ENCODE measurements at places on chromosomes 1 and 21. TPM values are rescaled to one million over a fixed set of nuclear protein-coding genes. Genes with fewer than 3 reads are reported as not detected.
A peak's percentile ranks its signal among the peaks of the same experiment; 100 is the strongest.

DNA sequence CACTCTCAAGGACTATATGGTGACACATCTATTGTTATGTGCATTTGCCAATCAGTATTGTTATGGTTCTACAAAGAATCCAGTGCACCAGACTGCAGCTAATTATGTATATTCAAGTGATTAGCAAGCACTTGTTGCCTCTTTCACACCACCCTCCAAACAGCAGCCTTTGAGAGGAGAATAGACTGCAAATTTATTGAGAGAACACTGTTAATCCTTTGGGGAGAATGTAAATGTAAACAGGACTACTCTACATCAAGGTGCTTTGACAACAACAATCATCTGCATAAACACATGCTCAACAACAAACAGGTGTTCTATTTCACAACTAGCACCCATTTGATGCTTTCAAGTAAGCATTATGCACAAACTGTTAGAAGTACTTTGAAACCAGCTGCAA is 117.4 kb downstream of the AKT3 start:
- DNase-seq = no peak

DNA sequence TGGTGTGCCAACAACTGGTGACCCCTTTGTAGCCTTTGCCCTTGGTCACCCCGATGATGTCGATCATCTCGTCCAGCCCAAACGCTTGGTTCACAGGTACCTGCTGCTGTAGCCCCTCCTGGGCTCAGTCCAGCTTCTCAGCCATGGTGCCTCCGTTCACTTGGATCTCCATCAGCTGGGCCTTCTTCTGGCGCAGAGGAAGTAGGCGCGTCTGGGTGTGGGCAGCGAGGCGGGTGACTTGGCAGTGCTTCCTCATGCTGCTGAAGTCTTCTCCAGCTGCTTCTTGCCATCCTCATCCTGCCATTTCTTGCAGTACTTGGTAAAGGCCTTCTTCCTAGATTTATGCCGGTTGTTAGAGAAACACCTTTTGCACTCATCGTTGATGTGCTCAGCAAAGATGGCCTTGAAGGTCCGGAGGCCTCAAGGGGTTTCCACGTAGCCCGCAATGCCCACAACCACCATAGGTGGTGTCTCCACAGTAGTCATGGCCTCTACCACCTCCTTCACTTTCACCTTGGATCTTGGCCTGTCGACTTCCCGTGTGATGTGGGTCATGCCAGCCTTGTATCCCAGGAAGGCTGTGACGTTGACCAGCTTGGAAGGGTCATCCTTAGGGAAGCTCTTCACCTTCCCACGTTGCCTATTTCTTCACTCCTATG is 13.0 kb downstream of the DOP1B start:
- no peak for DNase-seq

DNA sequence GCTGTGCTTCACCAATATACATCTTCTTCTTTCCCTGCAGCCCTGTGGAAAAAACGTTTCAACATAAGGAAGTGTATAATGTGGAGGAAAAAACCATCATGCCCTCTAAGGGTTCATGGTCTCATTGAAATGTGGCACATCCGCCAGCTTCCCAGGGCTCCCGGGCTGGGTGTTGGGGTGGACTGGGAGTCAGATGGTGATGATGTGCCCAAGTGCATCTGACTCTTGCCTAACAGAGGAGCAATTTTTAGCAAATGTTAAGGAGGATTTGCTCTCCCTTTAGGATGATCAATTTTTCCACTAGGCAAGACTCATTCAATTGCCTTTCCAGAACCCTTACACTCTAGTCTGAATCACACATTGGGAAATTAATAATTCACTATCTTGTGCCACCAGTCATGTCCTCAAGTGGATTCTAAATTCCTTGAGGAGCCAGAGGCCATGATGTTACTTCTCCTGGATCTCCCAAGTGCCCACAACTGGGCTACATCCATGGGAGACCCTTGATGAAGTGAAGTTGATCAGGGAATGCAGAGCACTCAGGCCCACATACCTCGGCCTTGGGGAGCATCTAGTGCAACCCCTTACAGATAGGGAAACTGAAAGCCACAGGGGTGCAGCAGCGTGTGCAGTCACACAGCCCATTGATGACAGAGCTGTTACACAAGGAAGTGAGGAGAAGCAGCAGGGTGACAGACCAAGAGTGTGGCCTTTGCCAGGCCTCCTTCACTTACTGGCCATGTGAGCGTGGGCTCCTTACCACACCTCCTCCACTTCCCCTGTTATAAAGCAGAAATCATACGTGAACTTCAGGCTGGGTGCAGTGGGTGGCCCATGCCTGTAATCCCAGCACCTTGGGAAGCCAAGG is 100.0 kb upstream of the SLC44A3 start:
- no peak for DNase-seq

GRCh38 chr1:178932552-178932906 is 61.7 kb upstream of the ANGPTL1 start:
- no peak for DNase-seq

- DNase-seq = no peak
These were observed 363.4 kb downstream of the PDE4B start for GRCh38 chr1:66156144-66156543.

- DNase-seq = no peak
These were observed 33.2 kb downstream of the PRDM15 start for GRCh38 chr21:41846033-41846317.

DNA sequence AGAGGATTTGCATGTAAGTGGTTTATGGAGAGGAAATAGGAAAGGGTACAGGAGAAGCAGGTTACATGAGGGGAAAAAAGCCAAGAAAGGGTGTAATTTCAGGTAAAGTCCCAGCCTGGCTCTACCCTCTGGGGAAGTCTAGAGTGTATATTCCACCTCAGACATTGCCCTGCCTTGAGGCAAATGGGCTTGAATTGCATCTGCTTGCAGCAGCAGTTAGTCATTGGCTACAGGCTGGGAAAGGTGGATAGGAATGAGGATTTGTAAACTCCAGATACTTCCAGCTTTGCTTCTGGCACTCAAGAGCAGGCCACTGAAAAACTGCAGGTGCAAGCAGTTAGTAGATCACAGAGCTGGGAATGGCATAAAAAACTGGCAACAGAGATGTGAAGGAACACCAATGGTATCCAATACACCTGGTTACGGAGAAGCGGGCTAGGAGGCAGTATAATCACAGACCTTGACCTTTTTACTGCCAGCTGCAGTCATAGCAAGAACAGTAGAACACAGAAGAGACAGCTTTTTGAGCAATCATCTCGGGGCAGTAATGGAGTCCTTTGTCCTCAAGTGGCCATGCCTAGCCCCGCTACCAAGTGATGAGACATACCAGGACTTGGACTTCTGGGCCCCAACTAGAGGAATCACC is 226.9 kb upstream of the NRIP1 start:
- no peak for DNase-seq

- DNase-seq = no peak
These were observed 94.9 kb downstream of the MRPL37 start for GRCh38 chr1:54294887-54295286.

DNA sequence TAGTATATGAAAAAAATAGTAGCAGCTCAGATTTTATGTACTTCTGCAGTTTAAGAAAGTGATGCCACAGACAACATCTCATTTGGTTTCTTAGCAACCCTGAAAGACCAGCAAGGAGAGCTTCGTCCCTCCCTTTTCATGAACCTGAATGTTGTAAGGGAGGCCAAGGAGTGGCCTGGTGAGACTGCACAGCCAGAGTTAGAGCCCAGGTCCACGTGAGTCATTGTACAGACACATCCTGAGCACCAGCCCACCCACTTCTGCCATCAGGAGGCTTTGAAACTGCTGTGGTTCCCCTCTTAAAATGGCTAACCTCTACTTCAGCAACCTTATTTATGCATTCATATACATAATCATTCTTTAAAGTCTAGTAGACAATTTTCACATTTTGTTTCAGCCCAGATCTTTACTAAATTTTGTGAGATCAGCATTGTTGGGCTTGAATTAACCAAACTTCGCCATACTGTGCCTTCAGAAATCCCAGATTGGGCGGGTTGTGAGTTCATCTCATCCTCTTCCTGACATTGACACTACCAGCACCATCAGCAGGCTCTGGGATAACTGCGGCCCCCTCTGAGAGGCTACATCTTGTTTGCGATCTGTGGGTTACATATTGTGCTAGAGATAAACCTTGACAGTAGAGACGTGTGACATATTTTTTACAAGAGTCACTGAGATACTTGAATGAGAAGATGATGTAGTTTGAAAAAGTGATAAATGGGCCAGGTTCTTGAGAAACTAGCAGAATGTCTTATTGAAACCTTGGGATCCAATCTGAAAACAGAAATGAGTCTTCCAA is 106.7 kb downstream of the CAMTA1 start:
- no peak for DNase-seq

GRCh38 chr1:157274698-157275534 is 136.7 kb upstream of the ETV3 start:
- peak; percentile 43 for DNase-seq

GRCh38 chr1:66281808-66282207 is 252.1 kb upstream of the SGIP1 start:
- no peak for DNase-seq

- DNase-seq = no peak
These were observed 62.3 kb downstream of the GPR137B start for GRCh38 chr1:236204656-236205055.

GRCh38 chr1:53367503-53368313 is 39.8 kb upstream of the LRP8 start:
- DNase-seq = no peak

GRCh38 chr1:110952031-110952430 is 11.7 kb downstream of the LRIF1 start:
- DNase-seq = no peak

- DNase-seq = peak; percentile 39
These were observed 1.8 kb upstream of the CYB5R1 start for GRCh38 chr1:202968895-202969295.

- DNase-seq = peak; percentile 46
These were observed 7.2 kb upstream of the FBXO28 start for GRCh38 chr1:224106568-224107281.

The PLA2G5 gene
- total RNA-seq = not detected

The CD247 gene
- total RNA-seq = not detected

The IVL gene
- not detected for total RNA-seq

The OR2T33 gene
- not detected for total RNA-seq

The CGN gene
- 0.05 TPM for total RNA-seq
